ENCODE measurements at places on chromosomes 7 and 10. TPM values are rescaled to one million over a fixed set of nuclear protein-coding genes. Genes with fewer than 3 reads are reported as not detected.
A peak's percentile ranks its signal among the peaks of the same experiment; 100 is the strongest.

The OR6B1 gene
- total RNA-seq, result not detected

The FAM25C gene
- total RNA-seq, result not detected

- no peak overlapping the region for H3K27ac ChIP-seq
- H3K36me3 ChIP-seq, result peaks cover 35% of the 10 kb centered on the region
- peaks cover 31% of the 10 kb centered on the region for H3K4me1 ChIP-seq
- H3K27me3 ChIP-seq, result peaks cover 28% of the 10 kb centered on the region
- no peak for DNase-seq
Observed at GRCh38 chr7:100963874-100964273, 5.5 kb upstream of the MUC12 start.

GRCh38 chr10:77648472-77648871, 10.9 kb upstream of the KCNMA1 start:
- no peaks in the 10 kb centered on the region for H3K36me3 ChIP-seq
- H3K27me3 ChIP-seq, result no peaks in the 10 kb centered on the region
- no peak for DNase-seq
- no peaks in the 10 kb centered on the region for H3K4me1 ChIP-seq
- no peak overlapping the region for H3K27ac ChIP-seq
- H3K4me3 ChIP-seq, result no peak overlapping the region

DNA sequence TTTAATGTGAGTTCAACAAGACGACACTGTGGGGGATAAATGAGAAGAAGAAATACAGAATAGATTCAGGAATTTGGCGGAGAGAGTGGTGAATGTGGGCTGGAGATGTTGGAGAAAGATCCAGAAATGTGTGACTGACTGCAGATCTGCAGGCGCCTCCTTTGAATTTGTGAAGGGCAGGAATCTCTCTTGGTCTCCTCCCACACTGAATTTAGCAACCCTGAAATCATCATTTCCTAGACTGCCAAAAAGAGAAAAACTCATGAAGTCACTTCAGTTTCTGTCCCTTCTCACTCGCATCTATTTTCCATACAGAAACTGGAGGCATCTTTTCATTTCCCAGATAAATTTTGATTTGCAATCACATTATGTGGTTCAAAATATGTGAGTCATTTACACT, 128.7 kb downstream of the GNAI1 start:
- no peaks in the 10 kb centered on the region for H3K36me3 ChIP-seq
- no peak overlapping the region for H3K4me3 ChIP-seq
- no peaks in the 10 kb centered on the region for H3K27me3 ChIP-seq
- H3K4me1 ChIP-seq, result no peaks in the 10 kb centered on the region
- no peak overlapping the region for H3K27ac ChIP-seq
- no peak for DNase-seq

GRCh38 chr7:133070562-133070961, 11.3 kb downstream of the CHCHD3 start:
- DNase-seq, result no peak
- H3K4me1 ChIP-seq, result no peaks in the 10 kb centered on the region
- no peak overlapping the region for H3K27ac ChIP-seq
- no peaks in the 10 kb centered on the region for H3K27me3 ChIP-seq
- no peak overlapping the region for H3K4me3 ChIP-seq

The AGK gene
- total RNA-seq, result 17.2 TPM

DNA sequence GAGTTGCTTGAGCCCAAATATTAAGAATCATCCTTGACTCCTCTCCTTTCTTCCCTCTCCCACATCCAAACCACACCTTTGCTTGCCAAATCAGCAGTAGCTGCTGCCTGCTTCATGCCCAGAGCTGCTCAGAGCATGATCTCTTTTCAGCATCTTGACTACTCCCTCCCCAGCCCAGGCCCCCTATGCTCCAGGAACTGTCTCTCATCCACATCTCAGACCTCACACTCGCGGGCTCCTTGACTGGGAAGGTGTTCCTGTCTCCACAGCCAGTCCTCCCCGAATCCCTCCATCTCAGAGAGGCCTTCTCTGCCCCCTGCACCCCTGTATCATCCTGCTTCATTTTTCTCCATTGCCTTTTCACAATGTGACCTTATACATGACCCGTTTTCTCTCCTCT, 157.0 kb downstream of the DNAJB6 start:
- no peaks in the 10 kb centered on the region for H3K36me3 ChIP-seq
- H3K27ac ChIP-seq, result no peak overlapping the region
- DNase-seq, result no peak
- H3K4me1 ChIP-seq, result no peaks in the 10 kb centered on the region

- no peaks in the 10 kb centered on the region for H3K27me3 ChIP-seq
- no peaks in the 10 kb centered on the region for H3K36me3 ChIP-seq
- H3K27ac ChIP-seq, result no peak overlapping the region
- H3K4me1 ChIP-seq, result peaks cover 6% of the 10 kb centered on the region
- H3K4me3 ChIP-seq, result no peak overlapping the region
Observed at GRCh38 chr10:123999956-124000615, 93.3 kb downstream of the CHST15 start.

The SCART1 gene
- 14.6 TPM for total RNA-seq

- no peak overlapping the region for H3K27ac ChIP-seq
- H3K4me1 ChIP-seq, result no peaks in the 10 kb centered on the region
- no peak for DNase-seq
- H3K4me3 ChIP-seq, result no peak overlapping the region
Observed at GRCh38 chr7:145106001-145106400, 270.1 kb upstream of the TPK1 start.

- no peak overlapping the region for H3K4me3 ChIP-seq
- no peaks in the 10 kb centered on the region for H3K4me1 ChIP-seq
- H3K27me3 ChIP-seq, result no peaks in the 10 kb centered on the region
- H3K27ac ChIP-seq, result peak overlapping the region; percentile 19
- H3K36me3 ChIP-seq, result no peaks in the 10 kb centered on the region
Observed at GRCh38 chr10:69492746-69493462, 41.6 kb downstream of the TSPAN15 start.

The CTBP2 gene
- total RNA-seq, result 73.7 TPM

GRCh38 chr7:155345490-155345889, 47.8 kb downstream of the INSIG1 start:
- H3K4me1 ChIP-seq, result peaks cover 16% of the 10 kb centered on the region
- H3K36me3 ChIP-seq, result no peaks in the 10 kb centered on the region
- DNase-seq, result no peak
- H3K27ac ChIP-seq, result no peak overlapping the region
- H3K4me3 ChIP-seq, result no peak overlapping the region

DNA sequence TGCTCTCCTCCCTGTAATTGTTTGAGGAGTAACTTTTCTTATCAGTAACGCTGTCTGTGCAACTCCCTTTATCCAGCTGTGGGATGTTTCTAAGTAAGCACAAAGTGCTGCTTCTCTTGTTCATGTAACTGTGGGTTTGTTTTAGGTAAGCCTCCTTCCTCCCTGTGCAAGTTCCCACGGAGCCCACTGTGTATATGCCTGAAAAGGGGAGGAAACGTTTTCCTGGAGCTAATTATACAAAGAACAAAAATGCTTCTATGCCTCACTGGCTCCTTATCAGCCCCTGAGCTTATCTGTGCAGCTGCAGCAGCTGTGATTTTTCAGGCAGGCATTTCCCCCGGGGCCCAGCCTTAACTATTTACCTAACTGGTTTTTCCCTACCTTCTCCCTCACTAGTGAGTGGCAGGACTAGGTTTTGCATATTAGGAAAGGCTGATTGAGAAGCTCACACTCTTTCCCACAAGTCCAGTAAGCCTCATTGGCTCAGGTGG, 593.4 kb upstream of the GHITM start:
- no peak overlapping the region for H3K27ac ChIP-seq
- H3K4me1 ChIP-seq, result no peaks in the 10 kb centered on the region
- H3K27me3 ChIP-seq, result no peaks in the 10 kb centered on the region
- no peak for DNase-seq
- H3K36me3 ChIP-seq, result no peaks in the 10 kb centered on the region
- no peak overlapping the region for H3K4me3 ChIP-seq

- no peak overlapping the region for H3K27ac ChIP-seq
- H3K4me3 ChIP-seq, result no peak overlapping the region
- H3K36me3 ChIP-seq, result no peaks in the 10 kb centered on the region
- H3K27me3 ChIP-seq, result no peaks in the 10 kb centered on the region
Observed at GRCh38 chr10:60312818-60313588, 76.7 kb downstream of the ANK3 start.

GRCh38 chr10:93917064-93917391, 23.2 kb downstream of the SLC35G1 start:
- DNase-seq, result no peak
- no peaks in the 10 kb centered on the region for H3K36me3 ChIP-seq
- no peak overlapping the region for H3K27ac ChIP-seq
- no peaks in the 10 kb centered on the region for H3K27me3 ChIP-seq
- no peak overlapping the region for H3K4me3 ChIP-seq

The CADPS2 gene
- 11.4 TPM for total RNA-seq

DNA sequence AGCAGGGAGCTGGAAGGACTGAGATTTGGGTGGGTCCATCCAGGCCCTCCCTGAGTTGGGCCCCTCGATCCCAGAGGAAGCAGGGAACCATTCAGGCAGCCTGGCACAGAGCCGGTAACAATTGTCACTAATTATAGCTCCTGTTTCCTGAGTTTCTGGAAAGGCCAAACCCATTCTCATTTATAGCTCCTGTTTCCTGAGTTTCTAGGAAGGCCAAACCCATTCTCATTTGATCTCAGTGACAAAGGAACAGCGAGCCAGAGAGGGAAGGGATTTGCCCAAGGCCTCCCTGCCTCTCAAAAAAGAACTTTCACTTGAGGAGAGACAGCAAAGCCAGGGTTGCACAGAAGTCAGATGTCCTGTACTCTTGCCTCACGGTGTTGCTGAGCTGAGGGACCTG, 521.9 kb downstream of the TYW1 start:
- H3K4me3 ChIP-seq, result no peak overlapping the region
- no peak for DNase-seq
- H3K36me3 ChIP-seq, result no peaks in the 10 kb centered on the region
- H3K27me3 ChIP-seq, result no peaks in the 10 kb centered on the region
- H3K27ac ChIP-seq, result no peak overlapping the region

DNA sequence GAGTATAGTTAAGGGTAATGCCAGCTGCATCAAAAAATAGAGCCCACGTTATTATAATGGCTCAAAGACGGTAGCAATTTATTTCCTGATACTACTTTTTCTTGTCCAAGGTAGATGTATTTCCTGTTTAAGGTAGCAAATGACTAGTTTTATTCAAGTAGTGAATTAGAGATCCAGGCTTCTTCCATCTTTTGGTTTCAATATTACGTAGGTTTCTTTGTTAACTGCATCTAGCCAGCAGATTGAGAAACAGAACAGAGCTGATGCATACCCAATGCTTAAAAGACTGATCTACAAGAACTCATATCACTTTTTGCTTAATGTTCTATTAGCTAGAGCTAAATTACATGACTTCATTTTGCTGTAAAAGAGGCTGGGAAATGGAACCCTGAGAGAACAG, 992.1 kb downstream of the NRG3 start:
- no peaks in the 10 kb centered on the region for H3K27me3 ChIP-seq
- DNase-seq, result no peak
- no peak overlapping the region for H3K27ac ChIP-seq
- H3K4me3 ChIP-seq, result no peak overlapping the region
- no peaks in the 10 kb centered on the region for H3K4me1 ChIP-seq

DNA sequence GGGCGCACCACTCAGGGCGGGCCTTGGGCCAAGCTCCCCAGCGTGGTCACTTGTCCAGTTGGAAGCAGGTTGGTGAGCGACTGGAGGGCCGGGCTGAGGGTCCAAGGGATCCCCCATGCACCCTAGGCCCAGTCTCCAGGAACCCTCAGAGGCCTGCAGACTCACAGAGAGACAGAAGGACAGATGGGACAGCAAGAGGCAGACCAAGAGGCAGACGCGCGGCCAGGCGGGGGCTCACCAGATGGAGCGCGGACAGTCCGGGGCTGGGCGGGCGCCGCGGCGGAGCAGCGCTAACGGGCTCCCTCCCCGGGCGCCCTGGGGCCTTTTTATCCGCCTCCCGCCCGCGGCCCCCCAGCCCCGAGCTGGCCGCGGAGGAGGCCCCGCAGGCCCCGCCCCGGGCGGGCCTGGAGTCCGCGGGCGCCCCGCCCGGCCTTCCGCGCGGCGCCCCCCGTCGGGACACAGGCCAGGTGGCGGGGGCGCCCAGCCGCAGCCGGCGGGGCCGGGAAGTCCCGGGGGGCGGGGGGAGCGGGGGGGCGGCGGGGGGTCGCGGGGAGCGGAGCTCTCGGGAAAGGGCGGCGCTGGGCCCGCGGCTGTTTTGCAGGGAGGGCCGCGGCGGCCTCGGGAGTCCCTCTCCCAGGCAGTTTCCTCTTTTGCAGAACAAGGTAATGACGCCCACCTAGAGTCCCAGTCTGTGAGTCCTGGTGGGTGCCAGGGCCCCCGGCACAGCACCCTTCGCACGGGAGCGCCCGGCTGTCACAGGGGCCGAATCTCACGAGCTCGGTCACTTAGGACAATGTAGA, at the start of gene LOXL4:
TSS of gene LOXL4 (minus strand) at position 301 of the 800 bp plus-strand sequence. CDS start 5,175 bp downstream, outside the sequence.
- peak within 1 kb of the TSS; percentile 63 for H3K27ac ChIP-seq
- H3K4me3 ChIP-seq, result peak within 1 kb of the TSS; percentile 54
- peak; percentile 49 for DNase-seq
- H3K27me3 ChIP-seq, result no peaks in the 10 kb centered on the region
- H3K4me1 ChIP-seq, result no peaks in the 10 kb centered on the region
- H3K36me3 ChIP-seq, result no peaks in the 10 kb centered on the region

The DPYSL4 gene
- total RNA-seq, result not detected

The MARCHF5 gene
- 22.1 TPM for total RNA-seq

GRCh38 chr10:69738071-69738470, 63.6 kb upstream of the COL13A1 start:
- H3K36me3 ChIP-seq, result no peaks in the 10 kb centered on the region
- H3K27ac ChIP-seq, result no peak overlapping the region
- peaks cover 3% of the 10 kb centered on the region for H3K4me1 ChIP-seq

The NCF1 gene
- 5.2 TPM for total RNA-seq

GRCh38 chr7:105682341-105683060, 101.2 kb upstream of the EFCAB10 start:
- DNase-seq, result no peak
- H3K36me3 ChIP-seq, result no peaks in the 10 kb centered on the region
- no peak overlapping the region for H3K27ac ChIP-seq

GRCh38 chr10:27536437-27536836, 32.3 kb downstream of the RAB18 start:
- no peak for DNase-seq
- no peak overlapping the region for H3K27ac ChIP-seq
- no peaks in the 10 kb centered on the region for H3K27me3 ChIP-seq
- no peak overlapping the region for H3K4me3 ChIP-seq

The AGBL3 gene
- 5.0 TPM for total RNA-seq

DNA sequence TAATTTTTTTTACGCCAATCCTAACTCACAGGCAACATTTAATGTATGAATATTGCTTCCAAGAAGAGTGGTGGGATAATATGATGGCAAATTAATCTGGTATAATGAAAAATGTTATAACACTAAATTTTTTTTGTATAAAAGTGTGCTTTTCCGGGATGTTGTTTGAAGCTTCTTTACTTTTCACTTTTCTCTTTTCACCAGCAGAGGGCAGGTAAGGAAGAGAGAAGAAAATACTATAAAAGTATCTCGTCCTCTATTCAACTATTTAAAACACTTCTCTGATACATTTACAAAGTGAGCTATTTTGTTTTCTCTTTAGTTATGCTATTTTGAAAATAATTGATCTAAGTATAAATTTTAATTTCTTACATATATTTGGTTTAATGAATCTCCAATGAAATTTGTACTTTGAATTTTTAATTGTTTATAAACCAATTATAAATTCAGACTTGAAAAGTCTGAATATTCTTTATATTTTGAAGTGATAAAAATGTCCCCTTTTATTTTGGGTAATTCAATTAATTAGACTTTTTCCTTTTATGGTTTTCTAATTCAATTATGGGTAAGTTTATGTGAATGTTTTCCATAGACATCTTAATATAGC, 20.7 kb upstream of the CFTR start:
- H3K4me3 ChIP-seq, result no peak overlapping the region
- no peak overlapping the region for H3K27ac ChIP-seq
- DNase-seq, result no peak
- H3K36me3 ChIP-seq, result no peaks in the 10 kb centered on the region
- H3K4me1 ChIP-seq, result no peaks in the 10 kb centered on the region

GRCh38 chr10:102832987-102833386, 4.2 kb downstream of the CYP17A1 start:
- H3K27ac ChIP-seq, result no peak overlapping the region
- H3K27me3 ChIP-seq, result no peaks in the 10 kb centered on the region
- DNase-seq, result no peak
- H3K36me3 ChIP-seq, result no peaks in the 10 kb centered on the region
